ENCODE measurements at places on chromosomes 6 and 20.
A peak's percentile ranks its signal among the peaks of the same experiment; 100 is the strongest.

- DNase-seq: no peak
Measured at GRCh38 chr20:45792317-45793118, 764 bp downstream of the DNTTIP1 start.

- no peak for DNase-seq
Measured at GRCh38 chr6:34658605-34659265, 37.8 kb downstream of the ILRUN start.

DNA sequence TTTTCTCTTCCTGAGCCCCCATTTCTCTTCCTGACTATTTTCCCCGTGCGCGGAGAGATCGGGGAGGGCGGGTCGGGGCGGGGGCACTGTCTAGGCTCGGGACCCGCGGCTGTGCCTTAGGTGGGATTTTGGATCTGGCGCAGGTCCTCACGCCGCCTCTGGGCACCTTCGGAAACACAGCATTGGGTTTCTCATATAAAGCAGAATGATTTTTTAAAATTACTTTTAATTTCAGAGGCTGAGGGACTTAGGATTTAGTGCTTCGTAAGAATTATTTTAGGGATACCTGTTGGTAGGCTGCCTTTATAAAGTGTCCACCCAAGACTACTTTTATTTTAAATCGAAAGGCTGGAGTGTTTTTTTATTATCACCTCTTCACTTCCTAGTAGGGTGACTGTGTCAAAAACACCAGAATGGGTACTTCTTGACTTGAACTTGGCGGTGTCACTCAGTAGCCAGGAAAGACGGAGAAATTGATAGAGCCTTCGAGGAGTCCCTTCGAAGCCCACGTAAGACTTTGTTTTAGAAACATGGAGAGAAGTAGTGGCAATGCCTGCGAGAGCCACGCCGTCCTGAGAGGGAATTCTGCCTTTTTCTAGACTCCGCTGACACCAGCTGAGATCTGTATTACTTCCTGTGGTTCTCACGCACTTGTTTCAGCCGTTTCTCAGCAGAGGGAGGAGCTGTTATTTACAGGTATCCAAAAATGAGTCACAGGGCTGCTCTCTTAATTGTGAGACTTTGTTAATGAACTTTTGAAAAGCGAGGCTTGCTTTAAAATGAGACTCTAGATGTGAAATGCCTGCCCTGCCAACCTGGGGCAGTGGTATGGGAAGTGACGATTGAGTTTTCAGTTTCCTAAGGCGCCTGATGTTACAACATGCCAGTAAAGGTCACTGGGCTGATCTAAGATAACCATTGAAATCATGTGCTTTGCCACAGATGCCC, 667 bp downstream of the STX11 start:
- DNase-seq: peak; percentile 39

DNA sequence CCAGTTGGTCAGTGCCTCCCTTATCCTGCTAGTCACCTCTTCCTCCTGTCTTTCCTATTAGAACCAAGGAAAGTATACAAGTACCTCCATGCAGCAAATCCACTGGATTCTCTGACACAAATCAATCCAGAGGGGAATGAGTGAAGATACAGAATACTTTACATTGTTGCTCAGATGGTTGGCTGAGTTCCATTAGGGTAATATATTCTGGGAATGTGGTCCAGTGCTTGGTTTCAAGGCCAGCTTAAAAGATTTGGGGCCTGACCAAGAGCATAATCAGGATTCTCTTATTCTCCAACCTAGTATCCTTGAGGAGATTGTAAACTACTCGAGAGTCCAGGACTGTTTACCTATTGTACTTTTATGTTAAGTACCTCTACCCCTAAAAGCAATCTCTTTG, 23.0 kb downstream of the CARMIL1 start:
- DNase-seq: no peak

DNA sequence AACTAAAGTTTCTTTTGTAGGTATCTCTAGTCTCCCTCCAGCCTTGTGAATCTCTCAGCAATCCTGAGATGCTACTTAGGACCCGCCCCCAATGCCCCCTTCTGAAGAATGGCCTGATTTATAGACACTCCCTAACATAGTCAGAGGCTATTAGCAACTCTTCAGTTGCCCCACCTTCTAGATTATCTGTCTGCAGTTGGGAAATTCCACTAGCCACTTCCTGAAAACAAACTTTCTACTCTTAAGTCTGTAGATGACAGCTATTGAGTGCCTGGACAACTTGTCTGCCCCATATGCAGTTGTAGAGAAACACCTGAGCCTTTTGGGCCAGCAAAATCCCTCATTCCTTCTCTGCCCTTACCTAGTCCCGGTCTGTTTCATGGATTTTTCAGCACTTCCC, 188.2 kb upstream of the PREP start:
- no peak for DNase-seq

DNA sequence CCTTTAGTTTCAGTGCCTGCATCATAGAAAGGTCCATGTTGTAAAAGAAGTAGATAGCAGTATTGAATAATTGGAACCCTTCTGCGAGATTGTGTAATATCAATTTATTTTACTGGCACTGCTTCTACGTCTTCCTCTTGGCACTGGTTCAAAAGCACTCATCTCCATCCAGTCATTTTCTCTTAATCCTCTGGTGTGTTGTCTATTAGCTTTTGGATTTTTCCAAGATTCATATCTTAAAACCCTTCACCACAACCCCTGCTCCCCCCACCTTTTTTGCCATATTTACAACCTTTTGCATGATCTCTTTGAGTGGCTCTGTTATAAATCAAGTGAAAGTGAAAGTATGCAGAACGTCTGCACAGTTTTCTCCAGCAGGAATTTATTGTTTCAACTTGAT, 76.6 kb upstream of the HSF2 start:
- no peak for DNase-seq

- no peak for DNase-seq
Measured at GRCh38 chr6:154661768-154662167, 71.4 kb upstream of the SCAF8 start.

- no peak for DNase-seq
Measured at GRCh38 chr6:44054721-44055559, 72.3 kb downstream of the MRPL14 start.

GRCh38 chr6:33292996-33293682, 3.7 kb downstream of the PFDN6 start:
- no peak for DNase-seq

GRCh38 chr6:4474810-4475209, 301.4 kb upstream of the CDYL start:
- no peak for DNase-seq
